ENCODE measurements at places on chromosomes 3 and 15.
A peak's percentile ranks its signal among the peaks of the same experiment; 100 is the strongest.

DNA sequence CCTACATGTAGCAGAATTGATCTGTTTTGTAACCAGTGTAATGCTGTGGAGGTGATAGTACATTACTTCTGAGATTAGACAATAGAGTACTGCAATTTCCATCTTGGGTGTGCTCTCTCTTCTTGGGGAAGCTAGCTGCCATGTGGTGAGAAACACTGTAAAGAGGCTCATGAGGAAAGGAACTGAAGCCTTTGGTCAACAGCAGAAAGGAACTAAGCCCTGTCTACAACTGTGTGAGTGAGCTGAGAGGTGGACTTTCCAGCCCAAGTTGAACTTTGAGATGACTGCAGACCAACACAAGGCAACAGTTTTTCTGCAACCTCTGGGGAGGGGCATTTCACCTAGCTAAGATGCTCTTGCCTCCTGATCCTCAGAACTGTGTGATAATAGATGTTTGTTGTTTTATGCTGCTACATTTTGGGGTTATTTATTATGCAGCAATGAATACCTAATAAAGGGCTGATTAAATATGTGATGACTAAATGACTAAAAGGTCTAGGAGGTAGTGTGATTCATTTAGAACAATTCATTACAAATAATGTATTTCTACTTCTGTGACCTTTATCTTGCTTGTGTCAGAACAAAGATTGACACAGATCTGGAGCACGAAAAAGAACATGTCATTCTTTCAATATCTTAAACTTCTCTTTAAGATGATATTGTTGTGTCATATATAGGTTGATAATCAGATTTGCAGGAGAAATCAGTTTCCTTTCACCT is 121.6 kb upstream of the THRB start:
- DNase-seq: no peak

- DNase-seq: no peak
Measured at GRCh38 chr15:70275461-70276138, 177.9 kb upstream of the TLE3 start.

DNA sequence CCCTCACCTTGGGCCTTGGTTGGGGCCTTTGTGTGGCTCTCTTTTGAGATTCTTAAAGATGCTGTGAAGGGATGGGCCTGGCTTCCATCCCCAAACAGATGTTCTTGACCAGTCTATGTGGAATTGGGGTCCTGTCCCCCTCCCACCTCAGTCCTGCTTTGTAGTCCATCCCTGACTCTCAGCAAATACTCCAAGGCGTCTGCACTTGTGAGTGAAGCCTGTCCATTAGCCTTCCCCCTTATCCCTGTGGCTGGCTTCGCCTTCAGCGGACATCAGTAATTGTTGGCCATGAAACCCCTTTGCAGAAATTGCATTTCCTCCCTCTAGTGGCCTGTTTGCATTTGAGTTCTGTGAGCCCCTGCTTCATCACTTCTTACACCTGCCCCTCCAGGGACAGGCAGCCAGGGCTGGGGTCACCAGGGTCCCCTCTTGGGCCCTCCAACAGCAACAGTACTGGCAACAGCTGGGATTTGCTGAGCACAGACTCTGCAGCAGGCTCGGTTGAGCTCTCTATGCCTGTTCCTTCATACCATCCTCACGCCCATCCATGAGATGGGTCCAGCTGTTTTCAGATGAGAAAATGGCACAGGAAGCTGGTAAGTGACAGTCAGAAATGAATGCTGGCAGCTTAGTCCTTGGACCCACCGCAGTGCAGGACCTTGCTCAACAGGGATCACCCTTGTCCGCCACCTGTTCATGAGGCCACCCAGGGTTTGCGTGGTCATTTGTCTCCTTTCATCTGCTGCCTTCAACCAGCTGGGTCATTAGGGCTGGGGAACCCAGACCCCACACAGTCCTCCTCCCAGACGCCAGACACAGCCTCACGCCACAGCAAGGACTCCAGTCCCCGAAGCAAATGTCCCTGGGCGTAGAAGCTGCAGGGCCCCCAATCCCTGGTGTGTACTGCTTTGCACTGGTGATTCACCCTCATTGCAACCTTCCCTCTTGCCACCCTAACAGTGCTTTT is 8.9 kb upstream of the LRRK1 start:
- no peak for DNase-seq

GRCh38 chr15:66938114-66938830 is 127.1 kb upstream of the SMAD3 start:
- DNase-seq: no peak

- peak; percentile 23 for DNase-seq
Measured at GRCh38 chr15:77107531-77108355, 36.8 kb upstream of the TSPAN3 start.

GRCh38 chr3:197292648-197293047 is 5.8 kb downstream of the DLG1 start:
- no peak for DNase-seq

GRCh38 chr3:18891641-18892040 is 256.7 kb upstream of the KCNH8 start:
- no peak for DNase-seq

DNA sequence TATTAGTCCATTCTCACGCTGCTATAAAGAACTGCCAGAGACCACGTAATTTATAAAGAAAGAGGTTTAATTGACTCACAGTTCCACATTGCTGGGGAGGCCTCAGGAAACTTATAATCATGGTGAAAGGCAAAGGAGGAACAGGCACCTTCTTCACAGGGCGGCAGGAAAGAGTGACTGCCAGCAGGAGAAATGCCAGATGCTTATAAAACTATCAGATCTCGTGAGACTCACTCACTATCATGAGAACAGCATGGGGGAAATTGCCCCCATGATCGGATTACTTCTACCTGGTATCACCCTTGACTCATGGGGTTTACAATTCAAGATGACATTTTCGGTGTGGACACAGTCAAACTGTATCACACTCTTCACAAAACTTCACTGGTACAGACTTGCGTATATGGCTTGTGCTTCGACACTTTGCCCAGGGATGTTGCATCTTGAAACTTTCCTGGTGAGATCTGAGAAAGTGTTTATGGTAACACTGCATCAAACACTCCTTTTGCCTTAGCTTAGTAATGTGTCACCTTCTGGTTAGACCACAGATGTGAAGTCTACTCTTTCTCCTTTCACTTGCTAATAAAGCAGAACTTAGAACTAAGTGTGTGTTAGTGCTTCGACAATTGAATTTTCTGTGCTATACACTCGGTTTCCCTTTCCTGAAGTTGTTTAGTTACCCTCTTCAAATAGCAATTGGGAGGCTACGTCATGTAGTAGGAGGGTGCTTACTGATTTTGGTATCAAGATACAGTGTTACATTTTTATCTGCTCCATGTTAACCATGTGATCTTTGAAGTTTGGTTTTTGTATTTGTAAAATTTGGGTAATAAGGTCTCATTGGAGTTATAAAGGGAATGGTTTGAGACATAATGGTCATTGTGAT is 185.7 kb downstream of the LPP start:
- no peak for DNase-seq

- DNase-seq: no peak
Measured at GRCh38 chr3:153052096-153052460, 109.9 kb upstream of the RAP2B start.

- DNase-seq: no peak
Measured at GRCh38 chr3:156014489-156014888, 105.9 kb upstream of the KCNAB1 start.

DNA sequence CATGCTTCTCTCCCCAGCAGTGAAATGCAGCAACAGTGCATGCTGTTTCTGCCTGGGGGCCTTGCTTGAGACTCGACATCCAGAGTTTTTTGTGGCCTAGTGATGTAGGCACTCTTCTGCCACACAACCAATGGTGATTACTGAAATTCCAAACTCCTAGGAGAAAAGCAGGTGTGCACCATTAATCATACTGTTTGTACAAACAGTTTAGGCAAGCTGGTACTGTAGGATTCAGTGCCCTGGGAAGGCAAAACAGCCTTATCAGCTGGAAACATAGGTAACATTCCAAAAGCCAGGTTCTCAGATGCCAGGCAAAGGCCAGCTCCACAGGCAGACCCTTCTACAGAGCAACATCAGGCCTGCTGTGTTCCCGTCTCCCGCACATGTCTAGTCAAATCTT is 17.5 kb upstream of the RBP1 start:
- DNase-seq: no peak

DNA sequence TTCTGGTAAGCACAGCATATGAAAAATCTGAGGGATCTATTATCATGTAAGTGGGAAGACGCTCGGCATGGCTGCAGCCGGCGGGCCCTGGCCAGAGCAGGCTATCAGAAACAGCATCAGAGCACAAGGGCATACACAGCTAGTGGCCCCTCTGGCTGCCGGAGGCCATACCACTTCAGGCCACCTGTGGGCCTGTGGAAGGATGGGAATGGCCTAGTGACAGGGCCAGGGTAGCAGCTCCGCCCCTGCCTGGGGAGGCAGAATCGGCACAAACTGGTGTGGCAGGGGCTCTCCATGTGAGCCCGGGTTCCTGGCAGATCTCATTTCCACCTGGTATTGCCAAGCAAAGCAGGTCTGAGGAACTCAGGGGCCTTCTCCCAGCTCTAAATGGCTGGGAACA is 46.4 kb downstream of the SH3BP5 start:
- no peak for DNase-seq

GRCh38 chr15:96625256-96625655 is 294.8 kb downstream of the NR2F2 start:
- DNase-seq: no peak

DNA sequence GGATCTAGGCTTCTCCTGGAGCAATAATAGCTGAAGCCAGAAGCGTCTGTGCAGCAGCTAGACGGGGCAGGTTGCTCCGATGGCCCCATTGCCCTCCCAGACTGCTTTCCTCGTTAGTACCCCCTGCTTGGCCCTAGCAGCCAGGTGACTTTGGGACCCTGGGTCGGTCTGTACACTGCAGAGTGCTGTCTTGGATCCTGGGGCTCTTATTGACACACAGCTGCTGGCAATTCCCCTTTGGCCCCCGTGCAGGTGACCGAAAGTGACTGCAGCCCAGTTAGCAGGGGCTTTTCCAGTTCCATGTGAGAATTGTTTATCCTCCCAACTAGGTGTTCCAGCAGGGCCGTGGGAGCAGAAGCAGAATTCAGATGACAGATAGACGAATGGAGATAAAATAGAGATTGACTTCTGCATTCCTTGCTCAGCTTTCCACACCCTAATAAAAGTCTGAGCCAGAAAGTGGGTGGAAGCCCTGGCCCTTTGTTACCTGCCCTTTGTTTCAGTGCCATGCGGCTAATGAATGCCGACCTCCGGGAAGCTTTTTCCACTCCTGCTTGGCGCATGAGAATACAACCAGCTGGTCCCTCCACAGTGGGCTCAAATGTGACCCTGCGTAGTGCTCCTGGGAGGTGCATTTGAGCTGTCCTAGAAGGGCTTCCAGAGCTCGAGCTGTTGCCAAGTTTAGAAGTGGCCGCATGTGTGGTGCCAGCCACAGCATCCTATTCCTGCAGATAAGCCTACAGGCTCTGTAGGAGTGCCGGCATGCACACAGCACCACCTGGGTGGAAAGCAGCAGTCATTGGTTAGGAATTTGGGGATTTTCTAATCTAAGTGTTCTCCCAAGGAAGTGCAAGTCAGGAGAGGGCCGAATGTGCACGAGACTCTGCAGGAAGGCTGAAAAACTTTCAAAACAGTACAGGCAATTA is 94.4 kb downstream of the SLCO3A1 start:
- DNase-seq: no peak

DNA sequence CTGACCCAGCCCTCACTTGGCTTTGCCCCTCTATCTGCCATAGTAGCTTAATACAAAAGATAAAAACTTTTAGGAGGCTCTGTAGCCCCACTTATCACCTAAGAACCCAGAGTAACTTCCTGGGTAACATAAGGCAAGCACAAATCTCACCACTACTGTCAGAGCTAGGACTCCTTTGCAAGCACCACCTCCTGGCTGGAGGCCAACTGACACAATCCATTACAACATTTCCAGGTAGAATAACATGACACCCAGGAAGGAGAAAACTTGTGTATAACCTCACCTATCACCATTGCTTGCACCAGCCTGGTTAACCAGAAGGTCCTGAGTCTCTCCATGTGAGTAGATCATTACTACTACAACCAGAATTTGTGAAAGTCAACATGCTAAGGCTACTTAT is 230.0 kb downstream of the TUSC7 start:
- DNase-seq: no peak

DNA sequence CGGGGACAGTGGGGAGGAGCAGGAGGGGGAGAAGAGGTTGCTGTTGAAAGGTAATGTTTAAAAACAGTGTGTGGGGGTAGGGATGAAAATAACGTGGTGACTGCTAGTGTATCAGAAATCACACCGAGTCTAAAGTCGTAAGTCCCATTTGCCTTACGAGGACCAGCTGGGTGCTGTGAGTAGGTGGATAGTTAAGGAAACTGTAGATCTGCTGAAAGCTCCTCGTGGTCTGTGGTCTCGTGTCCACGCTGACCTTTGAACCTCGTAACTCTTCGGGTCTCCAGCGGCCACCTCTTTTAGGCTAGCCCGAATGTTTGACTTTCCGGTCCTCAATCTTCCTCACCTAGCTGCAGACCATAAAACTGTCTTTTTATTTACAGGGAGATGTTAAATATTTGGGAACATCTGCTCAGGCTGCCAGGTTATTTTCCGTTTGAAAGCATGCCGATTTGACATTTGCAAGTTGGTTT is 29.3 kb upstream of the ST3GAL6 start:
- DNase-seq: no peak

- DNase-seq: no peak
Measured at GRCh38 chr3:25713341-25713985, 48.8 kb upstream of the TOP2B start.

DNA sequence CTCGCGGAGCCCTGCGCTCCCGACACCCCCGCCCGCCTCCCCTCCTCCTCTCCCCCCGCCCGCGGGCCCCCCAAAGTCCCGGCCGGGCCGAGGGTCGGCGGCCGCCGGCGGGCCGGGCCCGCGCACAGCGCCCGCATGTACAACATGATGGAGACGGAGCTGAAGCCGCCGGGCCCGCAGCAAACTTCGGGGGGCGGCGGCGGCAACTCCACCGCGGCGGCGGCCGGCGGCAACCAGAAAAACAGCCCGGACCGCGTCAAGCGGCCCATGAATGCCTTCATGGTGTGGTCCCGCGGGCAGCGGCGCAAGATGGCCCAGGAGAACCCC is 464 bp downstream of the SOX2 start:
- no peak for DNase-seq

- peak; percentile 54 for DNase-seq
Measured at GRCh38 chr3:170414202-170414663, 4.4 kb upstream of the CLDN11 start.

DNA sequence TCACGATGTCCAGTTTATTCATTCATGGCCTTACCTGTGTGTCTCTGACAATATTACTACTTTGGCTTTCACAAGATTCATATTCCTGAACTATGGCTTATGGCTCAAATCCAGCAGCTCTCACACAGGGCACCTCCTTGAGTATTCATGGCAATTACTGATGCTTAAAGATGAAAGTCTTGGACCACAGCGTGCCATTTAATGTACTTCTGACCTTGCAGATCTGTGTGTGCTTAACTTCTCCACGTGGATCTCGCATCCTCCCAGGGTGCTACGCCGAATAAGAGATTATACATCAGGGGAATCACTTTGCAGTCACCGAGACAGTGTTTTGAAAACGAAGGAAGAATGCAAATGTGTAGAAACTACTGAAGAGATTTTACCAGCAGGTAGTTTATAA is 147.5 kb downstream of the TNIK start:
- no peak for DNase-seq
